ENCODE measurements at places on chromosomes 2 and 18.

DNA sequence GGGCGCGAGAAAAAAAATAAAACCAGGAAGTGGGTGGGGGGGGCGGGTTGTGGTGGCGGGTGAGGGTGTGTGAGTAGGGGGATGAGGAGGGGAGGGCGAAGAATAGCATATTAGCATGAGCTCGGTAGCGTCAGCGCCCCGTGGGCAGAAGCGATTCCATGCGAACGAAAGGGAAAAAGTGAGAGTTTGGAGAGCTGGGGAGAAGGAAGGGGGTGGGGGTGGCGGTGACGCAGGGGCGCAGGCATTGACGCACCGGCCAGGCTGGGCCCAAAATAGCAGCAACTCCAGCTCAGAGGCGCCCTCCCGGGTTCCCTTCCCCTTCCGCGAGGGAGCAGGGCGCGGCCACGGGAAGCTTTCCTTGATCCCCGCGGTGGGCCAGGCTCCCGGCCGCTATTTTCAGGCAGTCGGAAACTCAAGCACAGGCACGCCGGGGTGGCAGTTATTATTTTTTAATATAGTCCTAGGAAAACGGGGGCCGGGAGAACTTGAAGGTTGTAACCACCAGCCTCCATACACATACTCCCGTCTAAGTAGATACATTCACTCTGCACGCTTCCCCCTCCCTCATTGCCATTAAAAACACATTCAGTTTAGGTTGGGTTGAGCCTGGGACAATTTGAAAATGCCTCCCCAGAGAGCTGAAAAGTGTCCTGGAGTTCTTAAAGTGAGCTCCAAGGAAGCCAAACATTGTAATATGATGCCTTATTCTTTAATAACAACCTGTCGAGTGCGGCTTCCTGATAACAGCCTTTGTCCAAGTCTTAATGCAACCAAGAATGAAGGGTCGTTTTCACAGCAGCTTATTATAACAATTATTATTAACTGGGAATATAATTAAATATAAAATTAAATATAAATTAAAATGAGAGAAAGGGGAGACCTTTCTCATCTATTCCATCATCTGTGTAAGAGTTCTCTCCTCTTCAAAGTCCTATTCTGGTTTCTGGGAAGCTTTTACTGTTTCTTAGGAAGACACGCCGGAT is 2.3 kb upstream of the NR4A2 start:
- DNase-seq, result peak; percentile 83

DNA sequence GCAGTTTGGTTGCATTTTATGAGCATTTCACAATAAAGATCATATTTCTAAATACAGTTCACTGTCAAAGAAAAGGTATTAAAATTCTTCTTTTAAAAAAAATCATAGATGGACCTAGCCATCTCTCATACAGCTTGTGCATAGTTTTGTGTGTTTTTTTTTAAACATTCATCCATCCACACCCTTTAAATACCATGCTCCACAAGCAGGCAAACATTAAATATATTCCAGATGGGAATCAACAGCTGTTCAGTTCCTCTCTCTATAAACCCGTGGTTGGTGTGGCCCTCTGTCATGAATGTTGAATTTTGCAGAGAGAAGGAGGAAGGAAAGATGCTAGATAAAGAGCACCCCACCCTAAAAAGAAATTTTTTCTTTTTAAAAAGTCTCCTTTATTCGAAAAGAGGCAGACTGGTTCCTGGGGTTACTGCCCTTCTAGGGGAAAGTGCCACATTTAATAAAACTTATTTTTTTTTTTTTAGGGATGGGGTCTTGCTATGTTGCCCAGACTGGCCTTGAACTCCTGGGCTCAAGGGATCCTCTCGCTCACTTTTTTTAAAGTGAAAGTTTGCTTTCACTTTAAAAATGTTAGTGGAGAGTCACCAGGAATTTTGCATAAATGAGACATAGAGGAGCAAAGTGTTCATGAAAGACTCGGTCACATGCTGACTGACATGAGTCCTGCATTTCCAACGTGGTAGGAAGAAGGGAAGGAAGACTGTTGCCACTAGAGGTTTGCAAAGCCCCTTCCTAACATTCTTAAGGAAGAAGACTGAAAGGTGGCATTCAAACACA is 73.9 kb upstream of the LMAN1 start:
- DNase-seq, result no peak

DNA sequence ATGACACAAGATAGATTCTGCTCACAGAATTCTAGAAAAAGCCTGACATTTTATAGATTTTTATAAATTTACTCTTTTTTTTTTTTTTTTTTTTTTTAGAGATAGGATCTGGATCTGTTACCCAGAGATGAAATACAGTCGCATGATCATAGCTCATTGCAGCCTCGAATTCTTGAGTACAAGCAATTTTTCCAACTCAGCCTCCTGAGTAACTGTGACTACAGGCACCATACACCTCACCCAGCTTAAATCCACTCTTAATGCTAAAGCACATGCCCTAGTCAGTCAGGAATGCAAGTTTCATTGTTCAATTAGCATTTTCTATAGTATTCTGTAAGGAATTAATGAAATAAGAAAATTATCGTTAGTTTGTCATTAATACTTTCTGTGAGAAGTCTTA is 32.1 kb upstream of the WDR75 start:
- DNase-seq, result no peak

DNA sequence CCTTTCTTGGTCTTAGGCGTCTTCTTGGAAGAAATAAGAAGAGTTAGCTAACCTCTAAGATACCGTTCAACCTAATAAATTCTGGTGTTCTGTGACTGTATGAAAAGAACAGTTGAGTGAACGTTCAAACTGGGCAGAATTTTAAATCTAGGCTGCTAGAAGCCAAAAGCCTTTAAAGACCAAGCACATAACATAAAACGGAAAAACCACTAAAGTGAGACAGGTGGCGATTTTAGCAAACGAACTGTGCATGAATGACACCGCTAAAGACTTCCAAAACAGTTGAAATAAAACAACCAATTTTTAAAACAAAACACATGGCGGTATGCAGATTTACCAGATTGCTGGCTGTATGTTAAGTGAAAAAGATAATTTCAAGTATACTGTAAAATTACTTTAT is 73.1 kb downstream of the GALNT13 start:
- DNase-seq, result no peak

GRCh38 chr2:189927823-189928222 is 134.7 kb downstream of the MSTN start:
- no peak for DNase-seq

DNA sequence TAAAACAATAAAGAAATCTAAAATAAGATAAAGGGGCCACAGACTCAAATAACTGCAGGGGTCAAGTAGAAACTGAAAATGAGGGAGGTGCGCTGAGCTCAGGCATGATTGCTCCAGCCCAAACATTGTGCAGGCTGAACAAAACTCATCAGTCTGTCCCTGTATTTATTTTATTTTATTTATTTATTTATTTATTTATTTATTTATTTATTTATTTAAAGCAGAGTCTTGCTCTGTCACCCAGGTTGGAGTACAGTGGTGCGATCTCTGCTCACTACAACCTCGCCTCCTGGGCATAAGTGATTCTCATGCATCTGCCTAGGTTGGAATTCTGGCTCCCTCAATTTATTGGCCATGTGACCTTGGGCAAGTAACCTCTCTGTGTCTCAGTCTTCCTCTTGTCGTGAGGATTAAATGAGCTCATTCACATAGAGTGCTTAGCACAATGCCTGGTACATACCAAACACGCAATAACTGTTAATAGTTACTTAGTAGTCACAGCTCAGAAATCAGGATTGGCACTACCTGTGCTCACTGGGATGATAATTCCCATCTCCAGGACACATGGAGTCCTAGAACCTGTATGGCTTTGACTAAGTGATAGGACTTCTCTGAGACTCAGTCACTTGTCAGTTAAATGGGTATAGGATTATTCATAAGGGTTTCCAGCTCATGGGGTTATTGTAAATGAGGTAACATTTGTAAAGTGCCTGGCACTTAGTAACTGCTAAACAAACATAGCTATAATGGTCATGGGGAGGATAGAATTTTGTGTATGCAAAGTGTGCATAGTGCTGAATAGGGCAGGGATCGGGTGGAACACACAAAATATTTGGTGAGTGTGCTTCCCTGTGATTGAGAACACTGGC is 6.0 kb downstream of the SPEG start:
- no peak for DNase-seq

GRCh38 chr18:73785300-73785699 is 362.3 kb downstream of the FBXO15 start:
- DNase-seq, result no peak

DNA sequence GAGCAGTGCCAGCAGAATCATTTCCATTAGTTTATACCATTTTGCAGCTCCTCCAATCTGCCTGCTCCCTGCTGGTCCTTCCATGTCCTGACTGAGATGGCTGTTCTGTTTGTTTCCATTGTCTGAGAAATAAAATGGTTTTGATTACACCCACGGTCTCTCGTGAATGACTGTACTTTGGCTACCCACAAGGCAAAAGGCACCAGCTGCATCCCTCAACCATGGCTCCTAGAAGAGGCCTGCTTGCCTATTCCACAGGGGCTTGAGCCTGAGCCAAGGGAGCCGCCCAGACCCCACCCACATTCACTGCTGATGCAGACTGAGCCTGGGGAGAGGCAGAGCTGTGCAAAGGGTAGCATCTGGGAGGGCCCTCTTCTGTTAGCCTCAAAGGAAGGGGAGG is 31.2 kb downstream of the MARCHF4 start:
- DNase-seq, result no peak

- no peak for DNase-seq
Observed at GRCh38 chr2:38254796-38255195, 122.3 kb downstream of the ATL2 start.

GRCh38 chr2:2306878-2307277 is 24.2 kb downstream of the MYT1L start:
- no peak for DNase-seq

- no peak for DNase-seq
Observed at GRCh38 chr2:47720559-47720958, 62.4 kb upstream of the MSH6 start.

DNA sequence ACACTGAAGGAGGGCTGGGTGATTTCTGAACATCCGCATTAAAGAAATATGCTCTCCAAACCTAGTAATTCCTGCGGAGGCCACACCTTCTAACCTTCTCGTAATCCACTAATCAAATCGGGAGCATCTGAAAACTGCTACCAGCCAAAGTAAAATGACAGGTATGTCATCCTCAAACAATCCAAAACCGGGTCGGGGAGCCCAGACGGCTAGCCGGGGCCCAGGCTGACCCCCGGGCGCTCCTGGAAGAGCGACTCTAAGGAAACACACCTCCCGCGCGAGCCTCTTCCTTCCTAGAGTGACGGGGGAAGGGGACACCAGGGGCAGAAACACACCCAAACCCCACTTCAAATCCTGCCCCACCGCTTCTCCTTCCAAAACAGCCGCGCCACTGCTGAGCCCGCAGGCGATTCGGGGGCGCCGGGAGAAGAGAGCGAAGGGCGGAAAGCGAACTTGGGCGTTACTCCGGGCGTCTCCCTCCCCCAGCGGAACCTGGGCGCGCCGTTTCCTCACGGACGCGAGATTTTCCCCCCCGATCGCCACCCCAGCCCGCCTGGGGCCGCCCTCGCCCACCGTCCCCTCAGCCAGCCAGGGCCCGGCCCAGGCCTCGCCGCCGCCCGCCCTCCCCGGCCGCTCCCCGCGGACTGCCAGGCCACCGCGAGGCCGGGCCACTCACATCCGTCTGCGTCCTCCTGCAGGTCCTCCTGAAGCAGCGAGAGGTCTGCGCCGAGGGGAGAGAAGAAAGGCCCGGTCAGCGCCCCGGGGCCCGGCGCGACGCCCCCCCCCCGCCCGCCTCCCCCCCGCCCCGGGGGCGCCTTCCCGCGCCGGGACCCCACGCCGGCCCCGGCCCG is 584 bp downstream of the PPP4R1 start:
- no peak for DNase-seq

DNA sequence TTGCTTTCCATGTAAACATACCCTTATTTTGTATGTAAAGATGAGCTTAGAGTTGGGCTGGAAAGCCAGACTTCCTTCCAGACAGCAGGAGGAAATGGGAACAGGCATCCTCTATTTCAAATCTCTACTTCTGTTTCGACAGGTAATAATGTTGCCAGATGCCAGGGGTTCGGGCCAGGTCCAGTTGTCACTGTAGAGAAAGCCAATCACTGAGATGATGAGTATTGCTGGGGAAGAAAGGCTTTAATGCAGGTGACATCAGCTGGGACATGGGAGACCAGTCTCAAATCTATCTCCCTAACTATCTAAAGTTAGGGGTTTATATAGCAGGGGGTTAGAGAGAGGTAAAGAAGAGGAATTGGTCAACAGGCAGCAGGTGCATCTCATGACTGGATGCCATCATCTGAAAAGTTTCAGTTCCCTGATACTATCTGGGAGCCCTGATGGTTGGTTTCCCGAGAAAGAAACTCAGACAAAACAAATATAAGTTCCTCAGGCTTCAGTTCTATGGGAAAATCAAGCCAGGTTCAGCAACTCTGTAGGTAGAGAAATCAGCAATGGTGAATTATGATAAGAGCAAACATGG is 9.3 kb upstream of the MTCL1 start:
- DNase-seq, result no peak

GRCh38 chr2:88036182-88036581 is 19.4 kb downstream of the KRCC1 start:
- DNase-seq, result no peak

DNA sequence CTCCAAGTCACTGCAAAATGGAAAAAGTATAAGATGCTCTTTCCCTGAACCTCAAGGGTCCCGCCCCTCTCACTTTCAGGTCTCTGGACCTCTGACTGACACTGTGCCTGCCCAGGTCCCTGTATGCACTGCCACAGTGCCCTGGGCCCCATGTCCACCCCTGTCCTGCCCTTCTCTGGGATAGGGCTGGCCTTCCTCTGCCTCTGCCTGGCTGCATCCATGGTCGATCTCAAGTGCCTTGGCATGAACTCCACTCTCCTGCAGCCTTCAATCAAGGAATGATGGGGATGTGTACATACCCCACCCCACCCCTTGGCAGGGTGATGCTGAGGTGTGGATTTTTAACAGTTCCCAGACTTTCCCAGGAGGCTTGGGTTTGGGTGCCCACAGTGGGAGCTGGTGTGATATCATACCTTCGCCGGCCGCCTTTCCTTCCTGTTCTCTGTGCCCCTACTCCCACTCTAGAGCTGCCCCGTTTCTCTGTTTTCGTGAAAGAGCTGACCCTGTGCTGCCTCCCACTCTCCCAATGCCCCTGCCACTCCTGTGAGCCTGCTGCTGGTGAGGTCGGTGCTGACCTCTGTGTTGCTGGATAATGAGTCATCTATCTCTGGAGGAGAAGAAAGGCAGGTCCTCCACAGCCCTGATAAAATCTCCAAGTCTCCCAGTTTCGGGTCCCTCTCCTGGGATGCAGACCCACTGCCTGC is 18.9 kb downstream of the PTPN18 start:
- no peak for DNase-seq

GRCh38 chr2:158395166-158395565 is 61.4 kb downstream of the CCDC148 start:
- DNase-seq, result no peak

Data from brain pericyte (primary cell).